Activated CD4-positive, alpha-beta T cell treated with anti-CD3 and anti-CD28 coated beads, Interleukin-2, amount 10 ng/mL, durations not matched to agents 7 days and 5 days (primary cell): ENCODE measurements at places on chromosomes 13 and 19.

GRCh38 chr13:60944863-60945262, 470.8 kb downstream of the PCDH20 start:
- DNase-seq = no peak

- DNase-seq = no peak
These were observed 11.2 kb upstream of the CLDN10 start for GRCh38 chr13:95541308-95541707.

- DNase-seq = no peak
These were observed 64.8 kb downstream of the DCT start for GRCh38 chr13:94414708-94415107.

DNA sequence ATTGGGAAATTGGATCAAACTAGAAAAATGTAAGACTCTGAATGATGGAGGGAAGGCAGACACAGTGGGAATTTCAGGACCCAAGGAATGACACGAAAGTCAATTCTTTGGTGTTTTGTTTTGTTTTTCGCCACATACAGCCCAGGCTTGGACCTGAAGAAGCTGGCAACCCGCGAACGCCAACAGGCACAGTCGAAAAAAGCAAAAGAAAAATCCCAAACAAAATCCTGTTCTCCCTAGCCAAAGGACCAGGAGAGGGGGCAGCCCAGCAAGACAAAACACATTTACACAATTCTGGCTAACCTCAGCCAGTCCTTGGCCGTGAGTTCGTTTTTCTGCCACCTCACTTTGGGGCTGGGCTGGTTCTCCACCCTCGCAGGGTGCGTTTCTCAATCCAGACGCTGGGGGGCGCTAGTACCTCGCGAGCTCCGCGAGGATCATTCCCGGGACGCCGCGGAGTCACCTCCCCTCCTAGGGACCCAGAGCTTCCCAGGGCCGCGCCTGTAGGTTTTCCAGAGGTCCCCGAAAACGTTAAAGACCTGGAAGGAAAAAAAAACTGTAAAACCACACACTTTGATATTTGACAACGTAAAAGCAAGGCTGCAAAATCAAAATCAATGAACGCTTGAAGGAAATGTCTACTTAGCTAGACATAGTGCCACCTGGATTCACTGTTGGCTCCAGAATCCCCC, 34.9 kb upstream of the TPM4 start:
- peak; percentile 75 for DNase-seq

DNA sequence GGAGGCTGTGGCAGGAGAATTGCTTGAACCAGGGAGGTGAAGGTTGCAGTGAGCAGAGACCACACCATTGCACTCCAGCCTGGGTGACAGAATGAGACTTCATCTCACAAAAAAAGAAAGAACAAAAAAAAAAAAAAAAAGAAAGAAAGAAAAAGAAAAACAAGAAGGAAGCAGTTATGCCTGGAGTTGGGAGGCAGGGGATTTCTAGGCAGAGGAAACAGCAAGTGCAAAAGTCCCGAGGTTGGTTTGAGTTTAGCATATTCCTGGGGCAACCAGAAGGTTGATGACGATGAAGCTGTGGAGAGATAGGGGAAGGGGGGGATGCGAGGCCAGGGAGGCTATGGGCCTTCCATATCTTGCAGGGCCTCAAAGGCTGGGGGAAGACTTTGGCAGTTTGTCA, 11.5 kb upstream of the EML2 start:
- no peak for DNase-seq

GRCh38 chr13:100534147-100534843, 54.3 kb downstream of the GGACT start:
- no peak for DNase-seq

DNA sequence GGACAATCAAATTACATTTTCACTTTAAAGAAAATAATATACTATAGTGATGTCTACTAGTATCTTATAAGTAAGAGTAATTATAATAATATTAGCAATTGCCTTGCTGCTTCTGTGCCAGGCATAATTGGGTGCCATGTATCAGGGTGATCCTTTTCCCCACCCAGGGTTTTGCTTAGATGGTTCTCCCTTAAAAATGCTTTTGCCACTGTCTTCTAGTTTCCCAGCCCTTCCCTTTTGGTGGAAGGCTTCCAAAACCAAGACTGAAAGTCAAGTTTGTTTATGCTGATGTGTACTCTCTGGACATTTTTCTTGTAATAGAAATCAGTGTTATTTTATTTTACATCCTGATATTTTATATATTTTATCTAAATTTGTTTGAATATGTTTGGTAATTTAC, 77.8 kb downstream of the ITGBL1 start:
- no peak for DNase-seq

GRCh38 chr19:16144216-16144581, 714 bp downstream of the HSH2D start:
- DNase-seq = no peak

DNA sequence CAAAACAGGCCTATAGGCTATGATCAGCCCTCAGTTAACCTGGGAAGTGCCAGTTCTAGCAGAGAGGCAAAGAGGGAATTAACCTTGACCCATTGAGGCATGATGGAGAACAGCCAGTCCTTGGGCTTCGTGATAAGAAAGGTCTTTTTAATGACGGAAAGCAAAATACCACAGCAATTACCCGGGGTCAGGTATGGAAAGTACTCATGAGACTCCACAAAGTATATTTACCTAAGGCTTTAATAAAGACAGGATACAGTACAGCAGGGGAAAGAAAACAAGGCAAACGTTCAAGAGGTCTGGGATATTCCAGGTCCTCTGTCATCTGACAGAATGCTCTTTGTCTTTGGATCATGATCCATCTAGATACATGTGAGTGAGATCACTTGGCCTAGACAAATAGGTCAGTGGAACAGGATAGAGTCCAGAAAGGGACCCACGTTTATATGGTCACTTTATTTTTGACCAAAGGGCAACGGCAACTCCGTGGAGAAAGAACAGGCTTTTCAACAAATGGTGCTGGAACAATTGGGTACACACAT, 52.2 kb downstream of the WDFY2 start:
- no peak for DNase-seq

GRCh38 chr13:37923236-37923635, 53.7 kb upstream of the TRPC4 start:
- DNase-seq = no peak

DNA sequence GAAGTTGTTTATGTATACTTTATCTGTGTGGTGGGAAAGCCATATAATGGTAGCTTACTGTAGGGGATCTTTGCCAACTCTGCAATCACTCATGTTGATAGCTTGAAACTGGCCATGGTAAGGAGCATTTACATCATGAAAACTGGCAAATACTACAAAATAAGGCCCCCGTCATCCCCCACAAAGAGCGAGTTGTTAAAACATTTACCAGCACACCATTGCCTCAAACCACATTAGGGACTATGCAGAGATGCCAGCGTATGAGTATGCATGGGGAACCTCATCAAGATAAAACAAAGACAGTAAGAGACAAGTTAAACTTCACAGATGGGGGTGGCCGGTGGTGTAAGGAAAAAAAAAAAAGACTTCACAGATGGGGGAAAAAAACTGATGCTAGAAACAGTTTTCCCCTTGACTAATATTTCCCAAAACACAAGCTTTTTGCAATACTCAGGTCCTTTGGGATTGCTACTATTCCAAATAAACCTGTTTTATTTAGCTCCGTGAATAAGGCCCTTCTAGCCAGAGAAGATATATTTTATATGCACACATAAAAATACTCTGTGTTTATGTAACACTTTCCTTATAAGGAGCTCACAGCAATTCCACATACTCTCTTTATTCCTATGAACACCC, 70.6 kb upstream of the SERP2 start:
- DNase-seq = no peak

GRCh38 chr13:40187324-40187795, 479.1 kb downstream of the FOXO1 start:
- DNase-seq = peak; percentile 90

DNA sequence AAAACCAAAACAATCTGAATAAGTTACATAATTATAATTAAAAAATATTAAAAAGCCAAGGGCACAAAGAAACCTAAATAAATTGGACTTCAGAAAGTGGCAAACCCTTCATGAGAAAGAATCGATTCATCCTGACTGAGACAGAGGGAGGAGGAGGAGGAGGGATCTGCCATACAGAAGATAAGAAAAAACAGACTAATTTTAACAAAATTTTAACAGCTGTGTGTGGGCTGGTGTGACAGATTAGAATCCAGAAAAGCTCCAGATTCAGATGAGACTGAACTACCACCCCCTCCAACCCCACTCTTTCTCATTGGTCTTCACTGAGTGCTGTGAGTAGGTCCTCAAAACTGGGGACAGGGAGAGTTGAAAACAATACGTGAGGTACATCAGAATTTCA, 111.5 kb upstream of the HTR2A start:
- no peak for DNase-seq

DNA sequence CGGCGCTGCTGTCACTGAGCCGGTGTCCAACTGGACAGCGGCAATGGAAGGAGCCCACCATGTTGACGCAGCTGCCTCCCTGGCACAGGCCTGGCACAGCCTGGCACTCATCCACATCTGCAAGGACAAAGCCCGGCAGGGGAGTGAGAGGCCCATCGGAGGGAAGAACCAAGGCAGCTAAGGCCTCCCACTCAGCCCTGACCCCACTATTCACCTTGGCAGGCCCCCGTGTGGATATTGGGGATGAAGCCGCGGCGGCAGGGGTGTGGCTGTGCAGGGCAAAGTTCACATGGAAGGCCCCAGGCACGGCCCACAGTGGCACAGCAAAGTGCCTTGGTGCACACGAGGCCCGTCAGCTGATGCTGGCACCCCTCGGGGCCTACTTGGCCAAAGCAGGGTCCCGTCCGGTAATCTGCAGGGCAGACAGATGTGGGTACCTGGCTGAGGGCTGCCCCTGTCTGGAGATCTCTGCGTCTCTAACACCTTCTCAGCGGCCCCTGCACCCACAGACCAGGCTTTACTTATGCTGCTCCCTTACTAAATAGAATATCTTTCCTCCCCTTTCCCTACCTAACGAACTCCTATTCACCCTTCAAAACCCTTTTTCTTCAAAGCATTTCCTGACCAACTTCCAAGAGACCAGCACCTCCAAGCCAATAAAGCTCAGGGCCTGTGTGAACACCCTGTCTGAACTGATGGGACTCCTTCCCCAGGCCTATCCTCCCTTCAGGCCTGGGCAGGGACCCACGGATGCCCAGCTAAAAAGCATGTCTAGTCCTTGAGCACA, 7.5 kb downstream of the FBN3 start:
- no peak for DNase-seq
